A172 (cell line): ENCODE measurements at places on chromosomes 6 and 20.

DNA sequence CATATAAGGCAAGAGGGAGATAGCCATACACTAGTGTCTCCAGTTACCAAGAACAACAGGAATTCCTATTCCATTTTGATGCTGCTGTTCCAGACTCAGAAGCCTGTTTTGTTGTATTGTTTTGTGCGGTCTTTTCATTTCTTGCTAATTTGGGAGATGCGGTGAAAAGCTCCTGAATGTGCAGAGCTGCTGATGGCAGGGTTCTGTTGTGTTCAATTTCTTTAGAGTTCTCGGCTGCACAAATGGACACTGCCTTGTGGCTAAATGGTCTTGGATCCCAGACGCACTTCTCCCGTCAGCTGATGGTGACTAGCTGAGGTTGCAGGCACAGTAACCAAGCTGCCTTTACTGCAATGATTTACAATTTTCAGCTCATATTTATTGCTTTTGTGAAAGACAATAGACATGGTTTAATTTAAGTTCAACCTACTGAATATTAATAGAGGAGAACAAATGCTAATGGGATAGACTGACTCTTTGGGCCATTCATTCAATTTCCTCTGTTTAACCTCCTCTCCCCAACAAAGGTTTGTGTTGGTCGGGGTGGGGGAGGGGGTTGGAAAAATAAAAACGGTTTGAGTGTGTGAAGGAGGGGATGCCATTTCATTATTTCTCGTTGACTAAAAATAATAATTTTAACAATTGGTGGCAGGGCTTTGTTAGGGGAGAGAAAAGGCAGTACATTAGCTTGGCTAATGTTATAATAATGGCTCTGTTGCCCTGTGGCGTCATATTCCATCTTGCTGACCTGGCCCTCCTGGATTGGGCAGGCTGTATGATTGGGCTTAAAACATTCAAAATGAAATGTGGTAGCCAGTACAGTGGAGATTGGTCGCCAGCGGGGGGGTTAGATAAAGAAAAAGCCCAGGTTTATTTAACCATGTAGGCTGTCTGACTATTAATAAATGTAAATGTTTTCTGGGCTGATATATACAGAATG lies 159.5 kb downstream of the JARID2 start:
- no peak for DNase-seq

GRCh38 chr20:10594296-10594868 lies 79.4 kb downstream of the JAG1 start:
- peak; percentile 67 for DNase-seq

DNA sequence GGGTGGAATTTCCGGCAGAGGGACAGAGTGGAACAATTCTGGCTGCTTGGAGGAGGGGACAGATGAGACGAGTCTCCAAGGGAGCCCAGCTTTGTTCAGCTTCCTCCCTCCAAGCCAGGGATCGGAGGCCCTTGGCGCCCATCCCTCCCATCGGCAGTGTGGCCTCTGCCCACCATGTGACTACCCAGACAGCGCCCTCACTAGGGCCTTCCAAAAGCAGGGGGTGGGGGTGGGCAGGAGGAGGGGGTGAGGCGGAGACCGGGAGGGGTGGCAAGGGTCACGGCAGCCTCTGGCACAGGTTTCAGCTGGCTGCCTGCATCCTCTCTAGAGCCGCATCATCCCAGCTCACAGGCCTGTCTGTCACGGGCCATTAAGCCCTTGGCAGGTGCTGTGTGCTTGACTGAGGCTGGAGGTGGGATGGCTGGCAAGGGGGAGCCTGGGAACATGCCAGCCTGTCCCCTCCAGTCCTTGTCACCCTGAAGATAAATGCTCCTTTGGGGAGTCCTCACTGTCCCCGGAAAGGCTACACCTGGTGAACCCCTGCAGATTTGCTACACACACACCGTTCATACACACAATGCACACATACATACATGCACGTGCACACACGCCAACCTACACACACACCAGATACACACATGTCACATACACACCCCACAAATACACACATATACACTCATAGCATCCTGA lies 6.2 kb upstream of the FGD2 start:
- no peak for DNase-seq

DNA sequence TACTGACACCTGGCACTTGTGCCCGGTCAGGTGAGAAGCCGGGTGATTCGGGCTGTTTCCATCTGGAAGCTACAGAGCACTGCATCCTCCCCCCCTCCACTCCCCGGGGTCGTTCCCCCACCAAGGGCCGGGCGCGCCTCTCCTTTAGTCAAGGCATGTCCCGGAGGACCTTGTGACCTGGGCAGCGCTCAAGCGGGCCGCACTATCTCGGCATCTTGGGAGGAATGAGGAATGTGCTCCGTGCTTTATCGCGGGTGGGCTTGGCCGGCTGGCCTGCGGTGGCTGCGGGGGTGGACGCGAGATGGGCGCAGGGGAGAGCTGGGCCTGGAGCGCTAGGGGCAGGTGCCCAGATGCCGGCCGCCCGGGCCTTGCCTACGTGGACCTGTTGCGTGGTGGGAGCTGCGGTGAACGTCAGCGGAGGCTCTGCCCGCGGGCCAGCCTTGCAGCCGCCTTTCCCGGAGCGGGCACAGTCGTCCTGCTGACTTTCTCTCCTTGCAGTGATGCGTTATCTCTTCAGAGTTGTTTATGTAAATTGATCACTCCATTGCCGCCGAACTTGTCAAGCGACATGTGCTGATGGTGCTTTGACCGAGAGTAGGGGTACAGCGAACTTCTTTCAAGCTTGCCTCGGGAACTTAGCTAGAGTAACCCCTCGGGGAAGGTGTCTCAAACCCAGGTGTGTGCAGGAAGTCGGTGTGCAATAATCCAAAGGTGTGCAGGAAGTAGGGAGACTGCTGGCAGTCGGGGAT lies 1.1 kb downstream of the LRRC1 start:
- no peak for DNase-seq

DNA sequence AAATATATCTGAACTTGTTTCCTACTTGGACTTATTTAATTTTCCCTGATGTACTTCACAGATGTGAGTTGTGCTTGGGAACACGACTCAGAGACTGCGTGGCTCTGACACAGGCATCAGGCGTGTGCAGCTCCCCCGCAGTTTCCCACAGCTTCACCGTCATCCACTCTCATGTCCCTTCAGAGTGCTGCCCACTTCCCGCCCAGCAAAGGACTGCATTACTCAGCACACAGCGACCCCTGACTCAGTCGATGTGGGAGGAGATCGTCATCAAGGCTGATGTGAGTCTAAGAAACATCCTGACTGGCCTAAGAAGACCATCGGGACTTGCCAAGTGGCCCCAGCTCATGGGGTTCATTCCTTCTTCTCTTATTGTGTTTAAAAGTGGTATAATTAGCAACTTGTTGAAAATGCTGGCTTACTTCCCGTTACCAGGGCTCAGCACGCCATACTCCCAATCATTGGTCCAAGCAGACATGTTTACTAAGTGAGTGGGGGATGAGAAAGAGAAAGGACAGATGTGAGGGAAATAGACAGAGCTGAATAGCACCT lies 539.4 kb upstream of the JARID2 start:
- peak; percentile 84 for DNase-seq

- no peak for DNase-seq
Observed at GRCh38 chr20:43155366-43156100, 34.2 kb downstream of the PTPRT start.

DNA sequence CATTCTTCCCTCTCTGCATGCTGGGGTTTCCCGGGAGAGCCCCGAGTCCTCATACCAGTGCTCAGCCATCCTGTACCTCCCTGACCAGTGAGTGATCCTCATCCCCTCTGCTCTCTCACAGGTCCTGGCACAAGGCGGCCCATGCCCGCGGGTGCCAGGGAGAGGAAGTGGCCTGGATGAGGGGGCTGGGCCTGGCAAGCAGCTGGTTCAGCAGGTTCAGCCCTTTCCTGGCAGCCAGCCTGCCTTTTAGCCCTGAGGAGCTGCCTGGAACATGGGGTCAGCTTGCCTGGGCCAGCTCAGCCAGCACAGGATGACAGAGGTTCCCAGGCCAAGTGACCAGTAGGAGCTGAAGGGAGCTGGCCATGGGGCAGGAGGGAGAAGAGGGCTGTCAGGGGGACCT lies 10.9 kb downstream of the MOCS1 start:
- DNase-seq: no peak

DNA sequence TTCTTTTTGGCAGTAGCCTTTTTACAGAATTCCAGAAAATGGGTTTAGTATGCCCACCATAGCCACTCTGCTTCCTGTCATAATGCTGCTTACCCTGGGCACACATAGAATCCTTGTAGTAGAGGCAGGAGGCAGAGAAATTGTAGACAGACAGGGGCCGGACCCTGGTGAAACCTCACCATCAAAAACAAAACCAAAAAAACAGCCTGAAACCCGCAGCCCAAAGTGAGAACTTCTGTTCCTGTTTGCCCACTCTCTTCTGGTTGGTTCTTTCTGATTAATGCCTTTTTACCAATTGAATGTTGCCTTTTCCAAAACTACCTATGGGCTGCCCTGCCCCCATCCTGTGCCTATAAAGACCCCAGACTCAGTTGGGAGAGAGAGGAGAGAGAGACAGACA lies 188.2 kb downstream of the CDKAL1 start:
- DNase-seq: no peak

DNA sequence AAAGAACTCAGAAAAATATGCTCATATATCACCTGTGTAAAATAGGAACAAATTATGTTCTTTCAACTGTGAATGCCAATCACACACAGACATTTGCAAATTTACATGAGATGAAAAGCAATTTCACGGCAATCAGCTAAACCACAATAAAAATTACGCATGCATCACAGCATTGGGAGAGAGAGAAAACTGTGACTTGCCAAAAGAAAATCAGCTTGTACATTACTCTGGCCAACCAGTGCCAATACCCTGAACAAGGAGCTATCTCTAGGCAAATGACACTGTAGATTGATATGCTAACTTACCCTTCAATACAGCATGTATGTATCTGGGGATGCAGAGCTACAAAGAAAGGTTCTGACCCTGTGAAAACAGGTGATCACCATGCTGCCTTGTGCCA lies 515.6 kb downstream of the EYS start:
- DNase-seq: no peak

DNA sequence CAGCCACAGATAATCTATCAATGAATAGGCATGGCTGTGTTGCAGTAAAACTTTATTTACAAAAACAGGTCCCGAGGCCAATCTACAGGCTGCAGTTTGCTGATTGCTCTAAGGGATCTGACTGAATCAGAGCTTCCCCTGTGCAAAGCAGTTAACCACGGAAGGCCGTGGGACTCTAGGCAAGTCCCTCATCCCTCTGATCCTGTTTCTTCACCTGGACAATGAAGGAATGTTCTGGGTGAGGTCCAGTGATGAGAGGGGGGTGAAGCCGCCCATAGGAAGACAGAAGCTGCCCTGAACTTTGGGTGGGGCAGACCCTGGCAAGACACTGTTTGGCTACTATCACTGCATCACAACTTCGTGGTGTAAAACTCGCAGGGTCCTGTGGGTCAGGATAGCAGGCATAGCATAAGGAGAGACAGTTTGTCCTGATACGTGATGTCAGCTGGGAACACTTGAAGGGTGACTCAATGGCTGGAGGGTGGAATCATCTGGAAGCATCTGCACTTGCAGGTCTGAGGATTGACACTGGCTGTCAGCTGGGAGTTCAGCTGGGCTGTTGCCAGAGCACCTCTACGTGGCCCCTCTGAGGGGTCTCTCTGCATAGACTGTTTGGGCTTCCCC lies 33.3 kb upstream of the TGM2 start:
- DNase-seq: no peak

- DNase-seq: no peak
Observed at GRCh38 chr6:147947521-147947920, 395.1 kb upstream of the SASH1 start.

- DNase-seq: no peak
Observed at GRCh38 chr20:36362261-36362660, 56.1 kb downstream of the DLGAP4 start.

DNA sequence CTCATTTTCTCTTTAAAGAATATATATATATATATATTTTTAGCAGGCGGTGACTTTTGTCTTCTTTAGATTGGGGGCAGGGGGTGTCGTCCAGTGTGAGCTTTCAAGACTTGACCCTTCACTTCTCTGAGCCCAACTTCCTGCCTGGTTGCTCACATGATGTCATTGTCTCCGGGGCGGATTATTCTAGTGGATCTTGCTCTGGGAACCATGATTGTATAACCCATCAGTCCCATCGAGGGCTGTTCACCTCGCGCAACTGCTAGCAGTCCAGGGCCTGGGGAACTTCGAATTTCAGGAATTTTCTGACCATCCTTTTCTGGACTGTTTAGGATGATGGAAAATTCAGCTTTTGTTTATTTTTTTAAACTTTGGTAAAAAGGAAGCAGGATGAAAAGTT lies 1.0 kb downstream of the IGF2R start:
- DNase-seq: peak; percentile 81

DNA sequence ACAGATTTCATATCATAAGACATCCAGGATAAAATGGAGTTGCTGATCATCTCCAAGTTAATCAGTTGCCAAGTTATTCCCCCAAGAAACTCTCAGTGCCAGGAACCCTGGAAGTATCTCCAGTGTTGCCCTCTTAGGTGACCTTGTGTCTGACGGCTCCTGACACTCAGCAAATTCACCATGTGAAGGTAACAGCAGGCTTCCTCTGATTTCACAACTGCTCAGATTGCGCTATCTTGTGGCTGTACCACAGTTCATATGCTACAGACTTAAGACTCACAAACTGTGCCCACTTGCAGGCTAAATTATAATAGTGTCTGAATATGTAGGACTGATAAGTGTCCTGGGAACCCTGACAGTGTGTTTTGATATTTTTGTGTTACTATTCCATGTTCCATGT lies 186.6 kb upstream of the OPRM1 start:
- no peak for DNase-seq

GRCh38 chr6:44127186-44128019 lies at the start of the genes MRPL14 and TMEM63B:
Gene MRPL14, minus strand, starts transcription at chr6:44127452. Its CDS starts 10,841 bp downstream, at chr6:44116611.
Gene TMEM63B, plus strand, starts transcription at chr6:44127554. Its CDS starts 7,031 bp downstream, at chr6:44134585.
- DNase-seq: peak; percentile 59

DNA sequence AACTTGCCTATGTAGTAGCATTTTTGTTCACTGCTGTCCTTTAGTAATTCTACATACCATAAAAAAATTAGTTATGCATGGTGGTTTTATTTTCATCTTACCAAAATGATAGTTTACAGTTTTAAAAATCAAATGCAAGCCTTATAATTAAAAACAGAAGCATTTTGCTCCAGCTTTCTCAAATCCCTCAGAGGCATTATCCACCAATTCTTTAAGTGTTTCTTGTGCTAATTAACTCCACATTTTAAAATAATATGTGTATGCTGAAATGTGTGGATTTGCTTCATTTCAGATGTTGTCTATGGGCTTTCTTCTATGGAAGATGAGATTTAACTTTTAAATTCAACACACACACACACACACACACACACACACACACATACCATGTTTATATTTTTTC lies 49.3 kb downstream of the PCSK2 start:
- no peak for DNase-seq
